Stimulated activated CD8-positive, alpha-beta memory T cell treated with anti-CD3 and anti-CD28 coated beads, Interleukin-15, amount 100 ng/mL, for 48 hours (primary cell): ENCODE measurements at places on chromosomes 4 and X.

DNA sequence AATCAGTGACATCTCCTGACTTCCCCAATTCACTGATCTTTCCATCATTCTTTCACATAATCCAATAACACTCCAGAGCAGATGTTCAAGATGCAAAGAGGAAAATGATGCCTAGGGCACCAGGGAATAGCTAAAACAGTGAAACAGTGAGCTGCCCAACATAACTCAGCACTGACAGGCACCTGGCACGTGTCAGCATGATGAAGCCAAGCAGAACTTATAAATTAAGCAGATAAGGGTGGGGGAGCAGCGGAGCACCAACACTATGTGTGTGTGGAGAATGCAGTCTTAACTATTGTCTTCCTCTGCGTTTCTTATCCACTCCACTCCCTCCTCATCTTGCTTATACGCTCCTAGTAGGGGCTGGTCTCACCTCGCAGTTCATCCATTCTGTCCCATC is 89.4 kb downstream of the AMMECR1 start:
- no peak for DNase-seq

DNA sequence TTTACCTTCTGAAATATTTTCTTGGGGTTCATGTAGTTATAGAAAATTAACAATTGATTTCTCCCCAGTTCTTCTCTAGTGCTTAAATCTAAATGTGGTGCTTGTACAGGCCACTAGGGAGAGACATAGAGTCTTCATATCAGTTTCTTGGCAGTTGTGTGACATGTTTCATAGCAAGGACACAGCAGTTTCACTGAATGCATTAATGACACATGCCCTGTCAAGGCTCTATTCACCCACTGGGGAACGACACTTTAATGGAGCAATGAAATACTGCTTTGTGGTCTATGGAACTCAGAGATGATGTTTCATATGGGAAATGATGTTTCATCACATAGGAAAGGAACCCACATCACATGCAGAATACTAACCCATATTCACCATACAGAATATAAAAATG is 2.8 kb downstream of the VEGFC start:
- no peak for DNase-seq

DNA sequence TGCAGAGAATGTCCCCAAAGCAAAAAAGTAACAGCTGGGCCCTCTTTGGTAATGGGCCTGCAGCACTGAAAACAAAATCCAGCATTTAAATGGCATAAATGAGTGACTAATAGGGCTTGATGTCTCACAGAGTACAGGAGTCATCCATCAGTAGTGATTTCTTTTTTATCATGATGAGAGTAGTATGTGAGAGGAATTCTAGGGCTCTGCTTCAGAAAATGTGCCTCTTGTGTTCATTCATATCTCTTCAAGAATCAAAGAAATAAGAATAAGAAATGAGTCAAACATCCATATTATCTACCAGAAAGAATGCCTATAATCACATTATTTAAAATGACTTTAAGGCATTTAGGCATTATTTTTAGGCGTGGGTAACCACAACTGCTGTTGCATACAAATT is 792.9 kb upstream of the HTR2C start:
- DNase-seq: no peak

- DNase-seq: peak; percentile 52
Measured at GRCh38 chrX:386239-386767, 404 bp downstream of the PPP2R3B start.

DNA sequence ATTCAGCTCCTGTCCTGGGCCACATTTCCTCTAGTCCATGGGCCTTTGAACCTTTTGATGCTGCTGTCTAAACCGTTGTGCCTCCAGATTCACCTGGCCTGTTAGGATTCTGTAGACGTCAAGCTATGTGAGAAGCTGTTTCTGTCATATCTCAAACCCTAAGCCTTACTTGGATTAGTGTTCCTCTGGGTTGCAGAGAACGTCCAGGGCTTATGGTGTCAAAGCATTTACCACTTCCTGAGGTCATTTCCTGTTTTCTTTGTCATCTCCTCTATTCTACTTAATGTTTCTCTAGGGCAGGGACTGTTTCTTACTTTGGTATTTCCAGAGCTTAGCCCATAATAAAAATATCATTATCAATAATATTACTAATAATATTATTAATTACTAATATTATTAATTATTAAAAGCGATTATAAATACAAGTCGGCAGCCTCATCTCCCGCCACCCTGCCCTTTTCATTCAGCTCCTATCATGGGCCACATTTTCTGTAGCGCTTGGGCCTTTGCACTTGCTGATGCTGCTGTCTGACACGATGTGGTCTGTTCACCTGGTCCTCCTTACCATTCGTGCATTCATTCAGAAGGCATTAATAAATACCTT is 19.1 kb downstream of the PRIMPOL start:
- DNase-seq: no peak

- DNase-seq: no peak
Measured at GRCh38 chrX:69507500-69507789, 3.3 kb downstream of the NALF2 start.

- DNase-seq: no peak
Measured at GRCh38 chrX:27380163-27380845, 82.8 kb downstream of the PPP4R3C start.

DNA sequence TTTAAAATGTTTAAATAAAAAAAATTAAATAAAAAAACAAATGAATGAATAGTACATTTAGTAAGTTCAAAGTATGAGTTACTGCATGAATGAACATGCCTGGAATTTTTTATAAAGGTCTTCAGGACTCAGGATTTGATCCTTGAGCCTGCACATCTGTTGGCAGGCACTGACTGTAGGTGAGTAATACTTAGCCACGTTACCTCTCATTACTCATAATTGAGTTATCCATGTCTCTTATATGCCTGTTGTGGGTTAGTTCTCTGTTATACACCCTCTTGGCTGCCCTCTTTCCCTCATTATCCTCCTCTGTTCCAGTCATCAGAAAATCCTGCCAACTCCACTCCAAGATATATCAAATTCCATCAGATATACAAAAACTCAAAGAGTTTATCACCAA is 276.0 kb downstream of the FBXW7 start:
- no peak for DNase-seq

DNA sequence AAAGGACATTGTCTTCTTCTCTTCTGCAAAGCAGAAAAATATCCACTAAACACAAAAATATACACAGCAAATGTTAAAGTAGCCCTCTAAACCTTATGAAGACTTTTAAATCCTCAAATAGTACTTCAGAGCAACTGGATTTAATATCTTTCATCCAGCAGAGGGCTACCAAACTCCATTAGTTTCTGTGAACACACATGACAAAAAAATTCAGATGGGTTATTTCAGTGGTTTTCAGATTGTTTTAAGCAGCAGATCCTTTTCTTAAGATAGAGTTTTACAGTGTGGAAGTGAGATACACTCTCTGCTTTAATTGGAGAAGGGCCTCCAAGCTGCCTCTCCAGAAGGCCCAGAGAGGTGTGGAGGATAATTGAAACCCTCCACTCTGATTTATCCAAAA is 56.7 kb downstream of the ANK2 start:
- DNase-seq: no peak

DNA sequence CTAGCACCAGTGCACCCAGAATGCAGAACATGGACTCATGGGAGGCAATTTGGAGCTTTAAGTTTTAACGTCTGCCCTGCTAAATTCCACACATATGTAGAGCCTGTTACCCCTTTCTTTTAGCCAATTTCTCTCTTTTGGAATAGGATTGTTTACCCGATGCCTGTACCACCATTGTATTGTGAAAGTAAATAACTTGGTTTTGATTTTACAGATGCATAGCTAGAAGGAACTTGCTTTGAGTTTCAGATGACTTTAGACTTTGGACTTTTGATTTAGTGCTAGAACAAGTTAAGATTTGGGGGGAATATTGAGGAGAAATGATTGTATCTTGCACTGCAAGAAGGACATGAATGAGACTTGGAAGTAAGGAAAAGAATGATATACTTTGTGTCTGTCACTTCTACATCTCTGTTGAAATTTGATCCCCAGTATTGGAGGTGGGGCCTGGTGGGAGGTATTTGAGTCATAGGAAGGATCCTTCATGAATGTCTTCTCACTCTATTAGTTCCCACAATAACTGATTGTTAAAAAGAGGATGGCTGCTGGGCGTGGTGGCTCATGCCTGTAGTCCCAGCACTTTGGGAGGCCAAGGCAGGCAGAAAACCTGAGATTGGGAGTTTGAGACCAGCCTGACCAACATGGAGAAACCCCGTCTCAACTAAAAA is 794.8 kb upstream of the LCORL start:
- DNase-seq: no peak

DNA sequence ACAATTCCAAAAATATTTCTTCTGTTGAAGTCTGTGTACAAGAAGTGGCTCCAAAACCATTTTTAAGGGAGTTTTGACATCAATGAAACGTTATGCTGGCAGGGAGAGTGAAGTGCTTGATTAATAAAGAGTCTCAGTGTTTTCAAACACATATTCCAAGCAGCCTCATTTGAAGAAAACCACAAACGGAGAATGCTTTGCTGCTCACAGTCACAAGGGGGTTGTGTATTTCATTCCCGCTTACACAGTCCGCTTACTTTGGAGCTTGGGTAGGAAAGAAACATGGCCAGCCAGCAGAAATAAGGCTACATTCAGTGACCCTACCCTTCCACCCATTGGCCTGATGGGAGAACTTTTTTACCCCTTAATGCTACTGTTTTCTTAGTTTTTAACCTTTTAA is 586.2 kb downstream of the RAB28 start:
- no peak for DNase-seq

DNA sequence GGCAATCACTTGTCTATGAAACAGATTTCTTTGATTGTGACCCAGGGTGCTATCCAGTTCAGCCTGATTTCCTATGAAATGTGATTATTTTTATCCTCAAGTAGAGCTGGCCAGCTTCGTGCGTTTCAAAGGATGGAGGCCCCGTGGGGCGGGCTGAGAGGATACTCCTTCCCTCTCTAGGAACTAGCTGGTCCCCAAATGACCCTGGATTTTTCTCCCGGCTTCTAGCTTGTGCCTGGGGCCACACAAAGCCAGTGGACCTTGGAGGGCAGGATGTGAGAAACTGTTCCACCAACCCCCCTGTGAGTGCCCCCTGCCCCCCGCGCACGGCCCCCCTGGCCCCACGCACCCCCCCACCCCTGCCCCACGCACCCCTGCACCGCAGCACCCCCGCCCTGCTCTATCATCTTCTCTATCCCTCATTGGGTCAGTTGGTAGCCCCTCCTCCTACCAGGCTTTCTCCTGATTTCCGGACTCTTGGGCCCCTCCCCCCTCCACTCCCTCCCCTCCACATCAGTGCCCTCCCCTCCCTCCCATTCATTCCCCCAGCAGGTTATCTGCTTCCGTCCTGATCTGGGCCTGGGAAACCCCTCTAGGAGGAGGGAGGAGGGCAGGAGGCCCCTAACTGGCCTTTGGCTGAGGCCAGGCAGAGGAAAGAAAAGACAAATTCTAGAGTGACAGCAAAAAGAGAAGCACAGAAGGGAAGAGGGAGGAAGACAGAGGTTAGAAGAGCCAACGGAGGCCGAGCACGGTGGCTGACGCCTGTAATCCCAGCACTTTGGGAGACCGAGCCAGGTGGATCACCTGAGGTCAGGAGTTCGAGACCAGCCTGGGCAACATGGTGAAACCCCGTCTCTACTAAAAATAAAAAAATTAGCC is 3.3 kb downstream of the XPNPEP2 start:
- DNase-seq: no peak

GRCh38 chr4:7478665-7479064 is 43.9 kb upstream of the PSAPL1 start:
- DNase-seq: no peak

DNA sequence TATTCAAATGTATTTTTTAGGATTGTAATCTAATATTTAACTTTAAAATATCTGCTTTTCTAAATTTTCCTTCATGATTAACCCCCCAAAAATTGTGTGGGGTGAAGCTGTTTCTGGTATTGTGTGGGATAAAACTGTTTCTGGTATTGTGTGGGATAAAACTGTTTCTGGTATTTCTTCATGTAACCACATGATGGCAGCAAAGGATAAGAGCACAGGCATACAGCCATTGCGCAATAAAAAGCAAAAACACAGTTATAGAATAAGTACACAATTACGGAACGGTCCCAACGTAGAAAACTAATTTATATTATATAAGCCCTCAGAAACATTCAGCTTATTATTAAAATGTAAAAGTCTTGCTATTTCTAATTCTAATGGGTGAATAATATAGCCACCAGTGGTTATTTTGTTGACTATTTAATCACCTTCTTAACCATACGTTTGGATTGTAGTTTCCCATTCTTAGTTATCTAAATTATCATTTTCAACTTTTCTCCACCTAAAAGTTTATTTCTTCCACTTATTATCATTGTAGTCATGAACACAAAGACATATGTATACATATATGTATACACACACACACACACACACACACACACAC is 333.9 kb upstream of the FSTL5 start:
- DNase-seq: no peak

- DNase-seq: no peak
Measured at GRCh38 chr4:7658341-7659204, 223.8 kb upstream of the PSAPL1 start.

GRCh38 chr4:10738826-10739489 is 54.4 kb upstream of the CLNK start:
- no peak for DNase-seq

DNA sequence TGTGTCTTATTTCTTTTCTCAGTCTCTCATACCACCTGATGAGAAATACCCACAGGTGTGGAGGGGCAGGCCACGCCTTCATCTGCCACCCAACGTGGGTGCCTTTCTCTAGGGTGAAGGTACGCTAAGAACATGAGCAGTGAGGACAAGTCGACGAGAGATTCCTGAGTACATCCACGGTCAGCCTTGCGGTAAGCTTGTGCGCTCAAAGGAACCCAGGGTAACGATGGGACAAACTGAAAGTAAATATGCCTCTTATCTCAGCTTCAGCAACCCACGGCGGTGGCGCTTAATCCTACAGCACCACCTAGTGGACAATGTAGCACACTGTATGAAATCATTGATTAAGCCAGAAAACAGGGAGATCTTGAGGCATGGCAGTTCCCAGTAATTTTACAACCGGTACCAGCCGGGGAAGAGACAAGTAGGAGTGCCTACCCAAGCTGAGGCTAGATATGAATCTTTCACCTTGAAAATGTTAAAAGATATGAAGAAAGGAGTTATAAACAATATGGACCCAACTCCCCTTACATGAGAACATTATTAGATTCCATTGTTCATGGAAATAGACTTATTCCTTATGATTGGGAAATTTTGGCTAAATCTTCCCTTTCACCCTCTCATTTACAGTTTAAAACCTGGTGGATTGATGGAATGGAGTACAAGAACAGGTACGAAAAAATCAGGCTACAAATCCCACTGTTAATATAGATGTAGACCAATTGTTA is 63.0 kb downstream of the ZNF732 start:
- DNase-seq: peak; percentile 37

DNA sequence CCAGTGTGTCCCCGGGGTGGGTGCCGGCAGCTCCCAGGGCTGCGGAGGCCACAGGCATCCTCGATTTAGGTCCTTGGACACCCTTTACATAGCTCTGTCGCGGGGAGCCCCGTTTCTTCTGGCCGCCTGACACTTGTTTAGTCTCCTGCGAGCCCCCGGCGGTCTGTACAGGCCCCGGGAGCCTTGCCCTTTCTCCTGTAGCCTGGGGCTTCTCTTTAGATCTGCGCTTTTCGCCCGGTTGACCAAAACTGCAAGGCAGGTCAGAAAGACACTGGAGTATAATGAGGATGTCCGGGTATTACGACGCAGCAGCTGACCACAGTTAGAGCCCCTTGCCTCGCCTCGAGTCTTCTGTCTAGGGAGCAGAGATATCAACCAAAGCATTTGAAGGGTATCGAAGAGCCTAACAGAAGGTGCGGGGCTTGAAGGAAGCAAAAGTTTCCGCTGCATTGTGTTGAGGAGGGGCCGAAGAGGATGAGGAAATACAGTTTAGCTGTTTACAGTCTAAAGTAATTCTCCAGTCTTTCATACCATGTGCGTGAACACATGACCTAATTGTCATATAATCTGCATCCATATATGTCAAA is 479 bp downstream of the BRCC3 start:
- DNase-seq: no peak
